ENCODE measurements at places on chromosomes 11 and 22. TPM values are rescaled to one million over a fixed set of nuclear protein-coding genes. Genes with fewer than 3 reads are reported as not detected.

The RFPL1 gene
- not detected for total RNA-seq

The MPPED2 gene
- total RNA-seq: 6.8 TPM

The OOSP3 gene
- not detected for total RNA-seq

The ST14 gene
- total RNA-seq: 1.6 TPM

The CASP12 gene
- 1.2 TPM for total RNA-seq

The NRXN2 gene
- 4.8 TPM for total RNA-seq

Measured in gastroesophageal sphincter (tissue), 4 donors.